ENCODE measurements at places on chromosomes 4 and X.

DNA sequence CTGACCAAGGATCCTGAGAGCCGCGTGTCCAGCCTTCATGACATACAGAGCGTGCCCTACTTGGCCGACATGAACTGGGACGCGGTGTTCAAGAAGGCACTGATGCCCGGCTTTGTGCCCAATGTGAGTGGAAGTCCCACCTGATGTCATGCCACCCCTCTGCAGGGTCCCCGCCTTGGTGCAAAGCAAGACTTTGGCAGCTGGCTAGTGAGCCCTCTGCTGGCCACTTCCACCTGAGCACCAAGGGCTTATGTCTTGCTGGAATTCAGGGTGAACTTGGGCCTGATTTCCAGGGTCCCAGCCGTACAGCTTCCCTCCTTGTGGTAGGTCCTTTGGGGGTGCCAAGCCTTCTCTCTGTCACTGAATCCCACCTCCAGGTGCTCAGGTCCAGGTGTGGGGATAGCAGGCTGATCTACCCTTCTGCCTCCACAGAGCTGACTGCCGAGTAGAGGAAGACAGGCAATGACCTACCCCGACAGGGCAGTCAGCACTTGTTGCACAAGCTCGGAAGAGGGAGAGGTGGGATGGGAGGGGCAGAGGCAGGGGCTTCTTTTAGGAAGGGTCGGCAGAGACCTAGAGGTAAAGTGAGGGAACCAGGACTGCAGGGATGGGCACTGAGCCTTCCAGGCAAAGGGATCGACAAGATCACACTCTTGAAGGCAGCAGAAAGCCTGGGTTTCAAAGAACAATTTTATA is 248.1 kb downstream of the EVC2 start:
- H3K27me3 ChIP-seq: no peaks in the 10 kb centered on the region
- no peaks in the 10 kb centered on the region for H3K36me3 ChIP-seq
- peak; percentile 71 for DNase-seq

GRCh38 chr4:128916832-128917231 is 107.3 kb downstream of the JADE1 start:
- H3K36me3 ChIP-seq: no peaks in the 10 kb centered on the region
- H3K27ac ChIP-seq: no peak overlapping the region
- no peaks in the 10 kb centered on the region for H3K4me1 ChIP-seq
- no peak for DNase-seq

DNA sequence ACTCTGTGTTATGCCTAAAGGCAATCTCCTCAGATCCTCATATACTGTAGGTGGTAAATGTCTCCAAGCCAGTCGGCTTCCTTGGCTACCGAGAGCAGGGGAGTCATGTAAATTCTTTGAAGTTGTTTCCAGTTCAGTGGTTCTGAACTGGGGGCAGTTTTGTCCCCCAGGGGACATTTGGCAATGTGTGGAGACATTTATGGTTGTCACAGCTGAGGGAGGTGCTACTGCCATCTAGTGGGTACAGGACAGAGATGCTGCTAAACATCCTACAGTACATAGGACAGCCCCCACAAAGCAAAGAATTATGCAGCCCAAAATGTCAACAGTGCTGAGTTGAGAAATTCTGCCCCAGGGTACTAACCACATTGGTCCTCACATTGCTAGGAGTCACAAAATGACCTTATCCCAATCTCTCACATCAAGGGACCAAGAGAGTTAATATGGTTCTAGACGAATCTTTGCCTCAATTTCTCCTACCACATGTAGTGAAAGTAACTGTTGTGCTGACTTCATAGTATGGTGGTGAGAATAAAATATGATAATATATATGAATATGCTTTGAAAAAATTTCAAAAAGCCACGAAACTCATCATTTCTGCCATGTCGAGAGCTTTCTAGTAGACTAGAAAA is 104.4 kb upstream of the ARHGAP24 start:
- H3K4me3 ChIP-seq: no peak overlapping the region
- H3K27me3 ChIP-seq: no peaks in the 10 kb centered on the region
- H3K4me1 ChIP-seq: peaks cover 43% of the 10 kb centered on the region
- DNase-seq: peak; percentile 69
- no peak overlapping the region for H3K27ac ChIP-seq

DNA sequence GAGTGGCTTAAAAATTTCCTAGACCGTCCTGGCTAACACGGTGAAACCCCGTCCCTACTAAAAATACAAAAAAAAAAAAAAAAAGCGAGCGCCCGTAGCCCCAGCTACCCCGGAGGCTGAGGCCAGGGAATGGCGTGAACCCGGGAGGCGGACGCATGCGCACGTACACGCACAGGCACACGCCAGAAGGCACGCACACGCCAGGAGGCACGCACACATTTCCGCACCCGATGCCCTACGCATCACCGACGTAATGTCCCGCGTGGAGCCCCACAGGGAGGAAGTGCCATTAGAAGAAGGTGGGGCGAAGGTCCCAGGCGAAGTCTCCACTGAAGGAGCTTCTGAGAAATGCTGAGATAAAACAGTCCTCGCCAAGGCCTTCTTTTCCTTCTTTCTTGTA is 41.4 kb downstream of the NLGN4X start:
- no peak overlapping the region for H3K4me3 ChIP-seq
- H3K27ac ChIP-seq: no peak overlapping the region
- H3K36me3 ChIP-seq: no peaks in the 10 kb centered on the region
- DNase-seq: no peak

DNA sequence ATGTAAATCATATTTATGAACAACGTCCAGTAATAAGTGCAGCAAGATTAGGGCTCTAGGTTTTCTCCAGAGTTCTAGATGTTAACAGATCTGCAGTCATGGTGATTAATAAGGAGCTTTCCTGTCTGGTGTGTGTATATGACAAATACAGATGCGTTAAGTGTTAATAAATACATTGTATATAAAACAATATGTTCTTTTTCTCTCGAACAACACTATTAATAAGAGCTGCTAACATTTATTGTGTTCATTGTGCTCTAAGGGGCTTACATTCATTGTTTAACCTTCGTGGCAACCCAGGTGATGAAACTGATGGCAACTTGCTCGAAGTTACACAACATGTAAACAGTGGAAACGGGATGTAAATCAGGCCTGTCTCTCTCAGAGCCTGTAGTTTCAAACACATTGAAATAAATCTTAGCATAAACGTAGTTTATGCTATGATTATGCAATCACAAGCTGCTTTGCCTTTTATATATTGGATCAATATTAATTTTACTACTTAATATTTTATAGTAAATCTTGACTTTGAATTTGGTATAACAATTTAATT is 547 bp upstream of the CLGN start:
- H3K4me3 ChIP-seq: peak overlapping the region; percentile 80
- no peaks in the 10 kb centered on the region for H3K4me1 ChIP-seq
- no peaks in the 10 kb centered on the region for H3K27me3 ChIP-seq
- H3K36me3 ChIP-seq: no peaks in the 10 kb centered on the region
- DNase-seq: peak; percentile 17
- H3K27ac ChIP-seq: no peak overlapping the region

- H3K4me3 ChIP-seq: no peak overlapping the region
- no peaks in the 10 kb centered on the region for H3K27me3 ChIP-seq
- no peaks in the 10 kb centered on the region for H3K4me1 ChIP-seq
- no peaks in the 10 kb centered on the region for H3K36me3 ChIP-seq
- no peak for DNase-seq
Measured at GRCh38 chrX:150587585-150588503, 19.4 kb downstream of the MTM1 start.

DNA sequence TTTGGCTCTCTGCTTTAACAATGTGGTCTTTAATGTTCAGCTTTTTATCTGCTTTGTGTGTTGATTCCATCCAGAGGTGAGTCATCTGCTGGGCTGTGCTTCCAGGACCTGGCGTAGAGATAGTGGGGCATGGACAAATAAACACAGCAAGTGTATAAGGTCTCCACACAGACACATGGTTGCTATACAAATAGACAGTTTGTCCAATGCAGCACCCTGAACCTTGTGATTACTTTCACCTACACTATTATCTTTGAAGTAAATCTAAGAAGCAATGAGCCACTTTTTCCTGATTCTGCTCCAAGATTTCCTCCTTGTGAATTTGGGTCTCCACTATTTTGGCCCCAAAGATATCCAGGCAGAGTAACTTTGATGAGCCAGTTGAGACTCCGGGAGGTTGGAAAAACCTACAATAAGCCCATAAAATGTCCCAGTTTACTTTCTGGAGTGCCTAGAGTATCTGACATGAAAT is 12.1 kb downstream of the PPARGC1A start:
- H3K4me1 ChIP-seq: peaks cover 24% of the 10 kb centered on the region
- no peaks in the 10 kb centered on the region for H3K27me3 ChIP-seq
- H3K36me3 ChIP-seq: no peaks in the 10 kb centered on the region
- no peak for DNase-seq
- no peak overlapping the region for H3K4me3 ChIP-seq

DNA sequence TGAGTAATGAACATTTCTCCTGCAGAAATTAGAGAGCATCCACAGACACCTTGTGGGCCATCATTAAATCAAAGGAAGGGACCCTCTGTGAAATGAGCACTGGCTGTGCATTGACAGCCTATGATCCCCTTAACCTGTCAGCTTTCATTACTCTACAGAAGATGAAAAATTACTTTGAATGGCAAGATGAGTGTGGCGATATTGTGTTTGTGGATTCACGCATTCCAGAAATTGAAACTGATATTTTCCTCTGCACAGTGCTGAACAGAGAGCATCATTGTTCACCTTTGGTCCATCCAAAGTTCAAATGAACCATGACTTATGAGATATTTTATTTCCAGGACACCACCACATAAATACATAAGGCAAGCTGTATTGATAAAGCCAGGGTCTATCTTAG is 374.8 kb upstream of the ANXA10 start:
- H3K27me3 ChIP-seq: no peaks in the 10 kb centered on the region
- H3K4me3 ChIP-seq: no peak overlapping the region
- H3K36me3 ChIP-seq: no peaks in the 10 kb centered on the region
- H3K27ac ChIP-seq: no peak overlapping the region
- DNase-seq: no peak

DNA sequence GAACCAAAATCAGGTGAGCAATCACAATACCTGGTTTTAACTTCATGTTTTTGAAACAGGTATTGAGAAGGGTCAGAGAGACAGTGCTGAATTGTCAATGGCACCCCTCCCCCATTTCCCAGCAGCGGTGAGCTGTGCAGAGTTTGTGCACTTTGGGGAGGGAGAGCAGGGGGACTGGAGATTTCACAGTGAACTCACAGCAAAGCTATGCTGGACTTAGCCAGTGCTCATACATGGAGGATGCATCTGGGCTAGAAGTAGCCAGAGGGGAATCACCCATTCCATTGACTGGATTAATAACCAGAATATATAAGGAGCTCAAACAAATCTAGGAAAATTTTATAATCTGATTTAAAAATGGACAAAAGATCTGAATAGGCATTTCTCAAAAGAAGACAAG is 612.6 kb downstream of the STPG2 start:
- no peak overlapping the region for H3K27ac ChIP-seq
- DNase-seq: no peak
- no peaks in the 10 kb centered on the region for H3K36me3 ChIP-seq

- H3K4me1 ChIP-seq: no peaks in the 10 kb centered on the region
- H3K36me3 ChIP-seq: no peaks in the 10 kb centered on the region
- no peak overlapping the region for H3K4me3 ChIP-seq
- DNase-seq: no peak
- no peak overlapping the region for H3K27ac ChIP-seq
Measured at GRCh38 chr4:38781854-38782261, 932 bp downstream of the TLR10 start.

- H3K4me1 ChIP-seq: peaks cover 10% of the 10 kb centered on the region
- no peak overlapping the region for H3K27ac ChIP-seq
- DNase-seq: peak; percentile 54
- peak overlapping the region; percentile 54 for H3K4me3 ChIP-seq
- peaks cover 92% of the 10 kb centered on the region for H3K27me3 ChIP-seq
Measured at GRCh38 chr4:190017357-190018200, 9.5 kb downstream of the FRG2 start.

- no peak for DNase-seq
- no peaks in the 10 kb centered on the region for H3K4me1 ChIP-seq
- H3K27me3 ChIP-seq: no peaks in the 10 kb centered on the region
- H3K4me3 ChIP-seq: no peak overlapping the region
- no peak overlapping the region for H3K27ac ChIP-seq
Measured at GRCh38 chrX:11190745-11191510, 79.8 kb downstream of the HCCS start.

- no peak overlapping the region for H3K4me3 ChIP-seq
- no peaks in the 10 kb centered on the region for H3K27me3 ChIP-seq
- DNase-seq: no peak
- H3K36me3 ChIP-seq: no peaks in the 10 kb centered on the region
- no peak overlapping the region for H3K27ac ChIP-seq
Measured at GRCh38 chr4:8465615-8466611, 25.3 kb downstream of the TRMT44 start.

GRCh38 chrX:97909245-97909644 is 1025.5 kb downstream of the RPA4 start:
- no peak for DNase-seq
- no peaks in the 10 kb centered on the region for H3K36me3 ChIP-seq
- H3K4me3 ChIP-seq: no peak overlapping the region

GRCh38 chr4:10186228-10187214 is 69.9 kb upstream of the WDR1 start:
- H3K4me3 ChIP-seq: no peak overlapping the region
- H3K4me1 ChIP-seq: no peaks in the 10 kb centered on the region
- no peak overlapping the region for H3K27ac ChIP-seq
- no peaks in the 10 kb centered on the region for H3K27me3 ChIP-seq
- H3K36me3 ChIP-seq: no peaks in the 10 kb centered on the region

DNA sequence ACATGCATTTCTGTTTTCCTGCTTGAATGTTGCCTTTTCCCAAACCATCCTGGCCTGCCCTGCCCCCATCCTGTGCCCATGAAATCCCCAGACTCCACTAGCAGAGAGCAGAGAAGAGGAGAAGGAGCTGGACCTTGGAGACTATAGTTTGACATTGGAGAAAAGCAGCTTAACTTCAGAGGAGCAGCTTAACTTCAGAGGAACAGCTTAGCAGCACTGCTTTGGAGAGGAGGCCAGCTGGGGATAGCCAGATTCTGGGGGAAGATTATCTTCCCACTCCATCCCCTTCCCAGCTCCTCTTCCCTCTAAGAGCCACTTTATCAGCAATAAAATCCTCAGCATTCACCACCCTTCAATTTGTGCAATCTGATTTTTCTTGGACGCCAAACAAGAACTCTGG is 443.0 kb downstream of the PCDH10 start:
- H3K36me3 ChIP-seq: no peaks in the 10 kb centered on the region
- H3K4me1 ChIP-seq: peaks cover 36% of the 10 kb centered on the region
- no peak overlapping the region for H3K4me3 ChIP-seq
- no peak overlapping the region for H3K27ac ChIP-seq

- H3K36me3 ChIP-seq: no peaks in the 10 kb centered on the region
- no peak overlapping the region for H3K27ac ChIP-seq
- no peak for DNase-seq
- H3K4me1 ChIP-seq: no peaks in the 10 kb centered on the region
- H3K4me3 ChIP-seq: no peak overlapping the region
Measured at GRCh38 chrX:108230574-108230973, 139.0 kb downstream of the ATG4A start.

GRCh38 chr4:138241281-138242075 is 671 bp downstream of the SLC7A11 start:
- no peaks in the 10 kb centered on the region for H3K27me3 ChIP-seq
- peak; percentile 30 for DNase-seq
- H3K4me3 ChIP-seq: peak overlapping the region; percentile 74
- peak overlapping the region; percentile 89 for H3K27ac ChIP-seq
- H3K36me3 ChIP-seq: no peaks in the 10 kb centered on the region

- peak; percentile 79 for DNase-seq
- H3K4me1 ChIP-seq: no peaks in the 10 kb centered on the region
- H3K36me3 ChIP-seq: no peaks in the 10 kb centered on the region
- no peak overlapping the region for H3K27ac ChIP-seq
Measured at GRCh38 chr4:77473509-77473908, 132.1 kb upstream of the CXCL13 start.
